ENCODE measurements at places on chromosomes 13 and 19.
A peak's percentile ranks its signal among the peaks of the same experiment; 100 is the strongest.

- peak; percentile 77 for DNase-seq
Observed at GRCh38 chr19:1566392-1567115, 1.6 kb downstream of the MEX3D start.

DNA sequence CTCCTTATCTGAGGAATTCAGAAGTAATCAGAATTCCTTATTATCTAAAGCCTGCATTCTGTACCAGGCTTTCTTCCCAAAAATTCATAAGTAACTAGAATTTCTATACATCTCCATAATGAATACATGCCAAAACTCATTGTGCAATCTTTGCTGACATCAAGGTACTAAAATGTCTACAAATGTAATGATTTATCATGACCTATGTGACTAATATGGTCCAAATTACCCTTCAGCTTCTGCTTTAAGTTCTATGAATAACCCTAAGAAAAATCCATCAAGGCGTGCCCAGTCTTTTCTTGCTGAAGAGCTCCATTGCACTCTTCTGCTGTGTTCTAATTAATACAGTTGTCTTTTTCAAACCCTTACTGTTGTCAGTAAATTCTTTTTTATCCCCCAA is 58.5 kb upstream of the SLITRK1 start:
- DNase-seq: no peak

GRCh38 chr19:51541458-51542357 is 10.2 kb upstream of the SIGLEC6 start:
- DNase-seq: no peak

GRCh38 chr19:30896554-30896953 is 452.7 kb downstream of the TSHZ3 start:
- no peak for DNase-seq

DNA sequence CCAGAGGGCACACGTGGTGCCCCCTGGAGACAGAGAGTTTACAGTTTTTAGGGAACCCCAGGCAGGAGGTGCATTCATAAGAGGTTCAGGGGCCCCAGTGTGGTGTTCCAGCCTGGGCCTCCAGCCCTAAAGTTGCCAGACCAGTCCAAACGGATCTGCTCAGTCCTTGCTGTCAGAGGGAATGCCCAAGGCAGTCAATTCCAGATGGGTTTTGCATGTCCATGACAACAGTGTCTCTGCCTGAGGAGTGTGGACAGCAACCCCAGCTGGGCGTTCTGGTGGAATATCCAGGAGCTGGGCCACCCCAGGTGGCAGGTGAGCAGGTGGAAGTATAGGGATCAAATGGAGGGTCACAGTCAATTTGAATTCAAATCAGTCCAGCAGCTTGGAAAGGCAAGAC is 25.3 kb downstream of the FBXO27 start:
- no peak for DNase-seq

DNA sequence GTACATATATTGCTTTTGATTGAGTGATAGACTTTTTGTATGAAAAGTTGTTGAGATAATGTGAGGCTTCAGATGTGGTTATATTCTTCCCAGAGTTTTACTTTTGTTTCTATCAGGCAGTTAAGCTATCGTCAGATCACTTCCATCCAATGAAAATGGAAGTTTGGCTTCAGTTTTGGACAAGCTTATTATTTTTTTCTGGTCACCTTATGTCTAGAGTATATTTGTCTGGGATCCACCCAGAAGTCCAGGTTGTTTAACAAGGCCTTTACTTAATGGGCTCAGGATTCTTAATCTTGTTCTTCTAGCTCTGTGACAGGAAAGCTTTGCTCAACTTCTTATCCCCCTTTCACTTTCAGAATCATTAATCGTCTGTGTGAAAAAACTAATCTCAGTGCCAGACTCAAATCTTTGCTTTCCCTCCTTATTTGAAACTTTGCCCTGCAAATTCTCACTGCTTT is 150.9 kb downstream of the PDS5B start:
- no peak for DNase-seq

DNA sequence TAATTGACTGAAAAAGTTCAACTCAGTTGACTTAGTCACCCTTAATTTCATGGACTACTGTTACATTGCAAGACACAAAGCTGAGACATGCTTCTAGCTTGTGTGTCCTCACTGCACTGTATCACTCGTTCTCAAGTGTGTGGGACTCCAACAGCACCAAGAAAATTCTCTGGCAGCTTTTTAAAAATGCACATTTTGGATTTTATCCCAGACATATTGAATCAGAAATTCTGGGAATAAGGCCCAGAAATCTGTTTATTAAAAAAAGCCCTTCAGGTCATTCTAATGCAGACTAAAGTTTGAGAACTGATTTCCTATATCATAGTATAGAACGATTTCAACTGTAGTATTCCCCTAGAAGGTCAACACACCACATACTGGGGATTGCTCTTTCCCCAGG is 1485.3 kb downstream of the PCDH9 start:
- DNase-seq: peak; percentile 79

DNA sequence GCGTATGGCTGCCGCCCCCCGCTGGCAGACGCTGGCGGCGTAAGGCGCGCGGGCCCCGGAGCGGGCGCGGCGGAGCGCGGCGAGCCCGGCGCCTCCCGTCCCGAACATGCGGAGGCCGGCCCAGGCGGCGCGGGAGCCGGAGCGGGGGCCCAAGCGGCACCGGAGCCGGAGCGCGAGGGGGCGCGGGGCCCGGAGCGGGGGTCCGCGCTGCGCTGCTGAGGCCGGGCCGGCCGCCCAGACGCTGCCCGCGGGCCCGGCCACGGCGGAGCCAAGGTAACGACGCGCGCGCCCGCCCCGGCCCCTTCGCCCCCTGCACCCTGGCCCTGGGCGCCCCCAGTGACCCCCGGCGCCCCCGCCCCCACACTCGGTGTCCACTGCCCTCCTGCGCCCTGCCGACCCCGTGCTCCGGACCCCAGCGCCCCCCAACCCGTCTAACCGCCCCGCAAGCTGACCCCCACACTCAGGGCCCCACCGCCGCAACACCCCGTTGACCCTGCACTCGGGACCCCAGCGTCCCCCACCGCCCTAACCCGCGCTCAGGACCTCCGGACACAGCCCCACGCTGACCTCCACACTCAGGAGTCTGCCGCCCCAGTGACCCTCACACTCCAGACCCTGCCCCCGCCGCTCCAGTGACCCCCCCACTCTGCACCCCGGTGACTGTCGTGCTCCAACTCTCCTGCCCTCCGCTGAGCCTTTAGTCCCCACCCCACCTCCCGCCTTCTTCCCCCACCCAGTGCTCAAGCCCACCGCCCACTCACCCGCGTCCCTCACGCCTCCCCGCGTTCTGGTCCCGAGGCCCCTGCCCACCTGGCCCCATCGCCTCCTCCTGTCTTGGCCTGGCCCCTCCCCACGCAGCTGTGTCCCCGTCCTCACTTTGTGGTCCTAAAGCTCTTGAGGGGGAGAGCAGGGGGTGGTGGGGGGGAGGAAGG is at the start of gene CSNK1G2:
TSS of gene CSNK1G2 (plus strand) at position 27 of the 932 bp plus-strand sequence. CDS start 28,601 bp downstream, outside the sequence.
- DNase-seq: no peak

GRCh38 chr13:104773775-104774174 is 1707.6 kb upstream of the SLC10A2 start:
- DNase-seq: peak; percentile 54

DNA sequence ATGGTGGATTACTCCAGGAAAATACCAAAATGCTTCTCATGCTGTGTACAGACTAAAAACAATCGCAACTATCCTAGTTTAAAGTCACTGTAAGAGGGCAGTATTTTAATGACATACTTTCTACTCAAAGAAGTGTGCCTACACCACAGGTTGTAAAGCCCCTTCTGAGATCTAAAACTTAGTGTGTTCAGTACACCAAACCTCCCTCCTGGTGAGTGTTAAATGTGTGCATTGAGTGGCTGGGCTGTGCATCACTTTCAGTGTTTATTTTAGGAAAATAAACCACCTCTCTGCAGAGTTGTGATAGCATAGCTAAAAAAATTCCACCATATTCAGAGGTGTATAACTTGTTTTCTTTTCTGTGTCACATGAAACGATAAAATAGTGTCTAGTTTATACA is 263.7 kb downstream of the DACH1 start:
- no peak for DNase-seq

DNA sequence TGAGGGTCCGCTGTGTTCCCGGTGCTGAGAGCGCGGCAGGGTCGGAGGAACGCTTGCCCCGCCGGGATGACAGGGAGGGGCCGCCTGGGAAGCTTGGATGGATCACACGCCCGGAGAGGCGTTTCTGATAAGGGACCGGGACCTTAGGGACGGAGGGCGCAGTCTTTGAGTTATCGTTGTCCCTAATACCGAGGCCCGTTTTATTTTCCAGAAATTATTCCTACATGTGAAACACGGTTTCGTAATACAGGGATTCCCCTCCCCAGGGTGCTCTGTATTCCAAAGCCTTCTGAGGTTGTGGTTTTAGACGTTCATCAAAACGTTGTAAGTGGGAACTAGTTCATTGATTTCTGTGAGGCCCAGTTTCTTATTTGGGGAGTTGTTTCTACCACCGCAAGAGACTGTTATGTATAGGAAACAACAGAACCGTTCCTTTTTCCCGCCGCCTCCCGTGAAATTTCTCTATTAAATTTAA is 752 bp downstream of the PDCD5 start:
- DNase-seq: peak; percentile 66

- DNase-seq: no peak
Observed at GRCh38 chr13:21641629-21642028, 29.2 kb upstream of the FGF9 start.

- peak; percentile 80 for DNase-seq
Observed at GRCh38 chr19:12140545-12141404, 625 bp upstream of the ZNF20 start.

Measured in IMR-90 (cell line).